ENCODE measurements at places on chromosomes 3 and 15. TPM values are rescaled to one million over a fixed set of nuclear protein-coding genes. Genes with fewer than 3 reads are reported as not detected.

- H3K27ac ChIP-seq, result no peak overlapping the region
- no peak overlapping the region for H3K4me3 ChIP-seq
- no peaks in the 10 kb centered on the region for H3K27me3 ChIP-seq
- H3K36me3 ChIP-seq, result no peaks in the 10 kb centered on the region
- DNase-seq, result no peak
- no peaks in the 10 kb centered on the region for H3K4me1 ChIP-seq
Measured at GRCh38 chr3:77373619-77374018, 333.7 kb downstream of the ROBO2 start.

DNA sequence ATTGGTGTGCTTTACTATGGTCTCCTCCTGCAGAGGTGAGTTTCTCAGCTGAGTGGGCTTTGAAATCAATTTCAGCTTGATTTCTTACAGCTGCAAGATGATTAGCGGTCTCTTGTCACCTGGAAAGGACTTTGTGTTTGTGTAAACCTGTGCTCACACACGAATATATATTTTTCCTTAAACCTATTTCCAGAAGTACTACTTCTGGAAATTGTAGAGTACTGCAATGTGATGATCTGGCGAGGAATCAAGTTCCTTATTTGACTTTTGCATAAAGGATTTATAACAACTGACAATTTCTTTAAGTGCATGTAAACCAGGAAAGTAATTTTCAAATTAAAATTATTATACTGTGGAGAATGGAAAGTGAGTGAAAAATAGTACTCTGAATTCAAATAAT lies 2.1 kb downstream of the MCTP2 start:
- H3K27ac ChIP-seq, result no peak overlapping the region
- no peaks in the 10 kb centered on the region for H3K27me3 ChIP-seq
- H3K4me1 ChIP-seq, result peaks cover 17% of the 10 kb centered on the region
- H3K4me3 ChIP-seq, result no peak overlapping the region
- no peak for DNase-seq
- no peaks in the 10 kb centered on the region for H3K36me3 ChIP-seq

DNA sequence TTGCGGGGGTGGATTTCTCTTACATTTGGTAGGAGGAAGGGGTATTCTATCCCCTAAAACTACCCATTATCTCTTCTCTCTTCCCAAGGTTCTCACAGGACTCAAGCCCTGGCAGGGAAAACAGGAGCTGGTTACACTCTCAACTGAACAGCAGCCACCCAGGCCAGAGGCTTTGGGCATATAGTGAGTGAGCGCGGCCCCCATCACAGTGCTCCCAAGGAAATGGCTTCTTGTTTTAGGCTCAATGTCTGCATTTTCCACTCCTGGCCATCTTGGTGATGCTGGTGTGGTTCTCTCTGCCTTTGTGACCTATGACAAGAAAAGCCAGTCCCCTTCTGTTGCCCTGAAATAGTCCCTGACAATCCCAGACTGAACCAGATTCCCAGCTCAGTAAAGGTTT lies 50.1 kb downstream of the WDR76 start:
- no peaks in the 10 kb centered on the region for H3K27me3 ChIP-seq
- DNase-seq, result no peak
- no peak overlapping the region for H3K4me3 ChIP-seq
- H3K4me1 ChIP-seq, result no peaks in the 10 kb centered on the region
- H3K36me3 ChIP-seq, result peaks cover 6% of the 10 kb centered on the region

GRCh38 chr15:99928429-99928981 lies 195.3 kb upstream of the LYSMD4 start:
- peak overlapping the region; percentile 58 for H3K4me3 ChIP-seq
- no peaks in the 10 kb centered on the region for H3K27me3 ChIP-seq
- H3K4me1 ChIP-seq, result peaks cover 16% of the 10 kb centered on the region
- no peaks in the 10 kb centered on the region for H3K36me3 ChIP-seq
- peak overlapping the region; percentile 77 for H3K27ac ChIP-seq
- peak; percentile 92 for DNase-seq

- no peaks in the 10 kb centered on the region for H3K4me1 ChIP-seq
- H3K36me3 ChIP-seq, result no peaks in the 10 kb centered on the region
- H3K27me3 ChIP-seq, result no peaks in the 10 kb centered on the region
- DNase-seq, result no peak
- no peak overlapping the region for H3K4me3 ChIP-seq
Measured at GRCh38 chr15:26928051-26928450, 42.9 kb upstream of the GABRG3 start.

GRCh38 chr15:75112848-75113492 lies 88.7 kb upstream of the C15orf39 start:
- DNase-seq, result no peak
- H3K27me3 ChIP-seq, result no peaks in the 10 kb centered on the region
- peaks cover 10% of the 10 kb centered on the region for H3K4me1 ChIP-seq
- no peak overlapping the region for H3K27ac ChIP-seq
- H3K36me3 ChIP-seq, result no peaks in the 10 kb centered on the region

CORO2B gene
- 6.0 TPM for total RNA-seq

AKAP13 gene
- total RNA-seq, result 323 TPM

GOLGA6L4 gene
- total RNA-seq, result 1.4 TPM

THSD4 gene
- 6.6 TPM for total RNA-seq

UBE2E2 gene
- total RNA-seq, result 122 TPM
